ENCODE measurements at places on chromosomes 6 and 20.
A peak's percentile ranks its signal among the peaks of the same experiment; 100 is the strongest.

DNA sequence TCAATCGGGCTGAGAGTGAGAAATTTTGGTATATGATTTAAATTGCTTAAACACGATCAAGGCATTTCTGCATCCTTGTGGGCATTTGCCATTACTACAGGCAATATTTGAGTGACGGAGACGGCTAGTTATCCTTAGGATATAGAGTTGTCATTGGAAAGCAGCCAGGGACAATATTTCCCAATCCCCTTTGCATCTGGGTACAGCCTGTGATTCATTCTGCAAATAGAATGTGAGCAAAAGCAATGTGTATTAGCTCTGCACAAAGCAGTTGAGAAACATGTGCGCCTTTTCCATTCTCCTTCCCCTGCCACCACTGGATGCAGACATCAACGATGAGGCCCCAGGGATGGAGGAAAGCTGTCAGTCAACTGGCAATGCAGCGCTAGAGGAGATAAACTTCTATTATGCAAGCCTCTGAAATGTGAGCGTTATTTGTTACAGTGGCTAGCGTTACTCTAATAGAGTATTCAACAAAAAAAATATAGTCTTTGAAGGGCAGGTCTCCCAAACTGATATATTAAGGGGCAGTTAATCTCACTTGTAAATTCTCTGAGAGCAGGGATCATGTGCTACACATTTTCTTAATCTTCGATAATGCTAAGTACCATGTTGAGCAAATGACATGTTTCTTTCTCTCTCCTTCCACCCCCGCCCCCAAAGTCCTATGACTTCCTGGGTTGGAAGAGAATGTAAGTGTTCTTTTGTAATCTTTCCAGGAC lies 37.1 kb upstream of the NCOA3 start:
- no peak for DNase-seq

GRCh38 chr20:35839904-35840303 lies 68.1 kb downstream of the PHF20 start:
- DNase-seq, result no peak

DNA sequence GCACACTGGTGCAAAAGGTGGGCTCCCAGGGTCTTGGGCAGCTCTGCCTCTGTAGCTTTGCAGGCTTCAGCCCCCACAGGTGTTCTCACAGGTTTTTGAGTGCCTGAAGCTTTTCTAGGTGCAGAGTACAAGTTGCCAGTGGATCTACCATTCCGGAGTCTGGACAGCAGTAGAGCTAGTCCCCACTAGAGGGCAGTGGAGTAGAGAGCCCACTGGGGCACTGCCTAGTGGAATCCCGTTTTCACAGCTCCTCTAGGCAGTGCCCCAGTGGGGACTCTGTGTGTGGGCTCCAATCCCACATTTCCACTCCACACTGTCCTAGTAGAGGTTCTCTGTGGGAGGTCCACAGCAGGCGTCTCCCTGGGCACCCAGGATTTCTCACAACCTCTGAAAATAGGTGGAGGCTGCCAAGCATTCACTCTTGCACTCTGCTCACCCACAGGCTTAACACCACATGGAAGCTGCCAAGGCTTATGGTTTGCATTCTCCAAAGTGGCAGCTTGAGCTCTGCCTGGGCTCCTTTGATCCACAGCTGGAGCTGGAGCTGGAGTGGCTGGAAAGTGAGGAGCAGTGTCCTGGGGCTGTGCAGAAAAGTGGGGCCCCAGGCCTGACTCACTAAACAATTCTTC lies 86.3 kb upstream of the PROKR2 start:
- peak; percentile 9 for DNase-seq

GRCh38 chr6:7000825-7001777 lies 106.7 kb upstream of the RREB1 start:
- DNase-seq, result no peak

GRCh38 chr6:135913785-135914184 lies 62.3 kb downstream of the PDE7B start:
- no peak for DNase-seq

GRCh38 chr6:14876778-14877613 lies 368.9 kb upstream of the JARID2 start:
- no peak for DNase-seq

- no peak for DNase-seq
Measured at GRCh38 chr6:52491203-52492069, 71.3 kb downstream of the EFHC1 start.

DNA sequence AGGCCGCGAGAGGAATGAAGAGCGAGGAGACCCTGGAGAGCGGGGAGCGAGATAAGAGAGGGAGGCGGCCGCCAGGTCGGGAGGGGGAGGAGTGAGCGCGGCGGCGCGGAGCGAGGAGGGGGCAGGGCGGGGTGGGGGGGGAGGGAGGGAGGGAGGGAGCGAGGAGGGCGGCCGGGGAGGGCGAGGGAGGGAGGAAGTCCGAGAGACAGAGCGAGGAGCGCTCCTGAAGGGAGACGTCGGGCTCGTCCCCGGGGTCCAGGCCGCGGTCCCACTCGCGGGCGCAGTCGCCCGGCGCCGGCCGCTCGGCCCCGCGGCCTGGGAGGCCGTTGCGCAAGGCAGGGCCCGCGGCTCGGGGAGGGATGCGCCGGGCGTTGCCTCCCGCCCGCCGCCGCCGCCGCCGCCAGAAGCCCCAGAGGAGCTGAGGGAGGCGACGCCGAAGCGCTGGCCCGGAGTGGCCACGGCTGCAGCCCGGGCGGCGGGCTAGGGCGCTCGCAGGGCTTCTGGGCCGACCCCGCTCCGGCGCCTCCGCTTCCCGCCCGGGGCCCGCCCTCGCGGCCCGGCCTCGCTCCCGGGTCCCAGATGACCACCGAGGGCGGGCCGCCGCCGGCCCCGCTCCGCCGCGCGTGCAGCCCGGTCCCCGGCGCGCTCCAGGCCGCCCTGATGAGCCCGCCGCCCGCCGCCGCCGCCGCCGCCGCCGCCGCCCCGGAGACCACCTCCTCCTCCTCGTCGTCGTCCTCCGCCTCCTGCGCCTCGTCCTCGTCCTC lies at the start of gene FOXF2:
FOXF2 (plus strand) TSS at position 208 of the 764 bp plus-strand sequence; CDS start at position 580, 372 bp downstream.
- no peak for DNase-seq

DNA sequence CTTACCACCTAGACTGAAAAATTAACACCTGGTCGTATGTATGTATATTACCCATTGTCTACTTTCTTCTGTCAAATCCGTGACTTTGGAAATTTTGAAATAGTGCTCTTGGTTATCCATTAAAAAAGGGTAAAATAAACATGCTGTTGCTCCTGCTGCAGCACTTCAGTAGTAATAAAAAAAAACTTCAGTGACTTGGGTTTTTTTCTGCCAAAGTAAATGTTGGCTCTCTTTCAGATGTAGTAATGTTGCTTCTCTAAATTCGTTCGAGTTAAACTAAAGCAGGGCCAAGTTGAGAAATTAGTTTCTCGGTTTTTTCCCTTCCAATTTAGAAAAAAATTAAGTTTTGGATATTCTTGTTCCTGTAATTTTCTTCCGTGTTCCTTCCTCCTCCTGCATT lies 34.2 kb downstream of the JARID2 start:
- no peak for DNase-seq

DNA sequence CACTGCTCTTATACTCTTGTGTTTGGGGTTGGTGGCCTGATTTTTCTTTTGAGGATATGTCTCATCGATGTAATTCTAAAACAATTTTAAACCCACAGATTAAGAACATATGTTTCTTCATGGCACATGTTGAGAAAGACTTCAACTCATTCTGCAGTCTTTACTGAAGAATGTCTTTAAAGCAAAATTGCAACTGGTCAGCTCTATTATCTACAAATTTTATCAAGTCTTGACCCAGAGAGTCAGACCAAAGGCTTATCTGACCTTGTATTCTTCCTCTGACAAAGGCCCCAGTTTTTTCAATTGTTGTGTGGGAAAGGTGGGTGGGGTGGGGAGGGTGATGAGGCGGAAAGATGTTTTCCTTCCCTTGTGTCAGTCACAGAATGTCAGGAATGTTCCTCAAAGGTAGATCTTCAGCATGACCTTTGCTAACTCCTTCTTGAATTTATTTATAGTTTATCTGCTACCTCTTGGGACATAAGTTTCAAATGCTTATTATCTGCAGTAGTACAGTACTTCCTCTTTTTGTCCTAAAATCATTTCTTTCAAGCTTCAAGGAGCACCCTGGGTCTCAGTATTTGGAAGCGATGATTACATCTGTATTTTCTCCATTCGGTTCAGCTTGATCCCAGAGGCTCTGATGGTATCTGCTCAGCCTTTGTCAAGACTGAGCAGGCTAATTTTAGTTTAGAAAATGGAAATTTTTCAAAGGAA lies 63.2 kb upstream of the TIAM2 start:
- no peak for DNase-seq

DNA sequence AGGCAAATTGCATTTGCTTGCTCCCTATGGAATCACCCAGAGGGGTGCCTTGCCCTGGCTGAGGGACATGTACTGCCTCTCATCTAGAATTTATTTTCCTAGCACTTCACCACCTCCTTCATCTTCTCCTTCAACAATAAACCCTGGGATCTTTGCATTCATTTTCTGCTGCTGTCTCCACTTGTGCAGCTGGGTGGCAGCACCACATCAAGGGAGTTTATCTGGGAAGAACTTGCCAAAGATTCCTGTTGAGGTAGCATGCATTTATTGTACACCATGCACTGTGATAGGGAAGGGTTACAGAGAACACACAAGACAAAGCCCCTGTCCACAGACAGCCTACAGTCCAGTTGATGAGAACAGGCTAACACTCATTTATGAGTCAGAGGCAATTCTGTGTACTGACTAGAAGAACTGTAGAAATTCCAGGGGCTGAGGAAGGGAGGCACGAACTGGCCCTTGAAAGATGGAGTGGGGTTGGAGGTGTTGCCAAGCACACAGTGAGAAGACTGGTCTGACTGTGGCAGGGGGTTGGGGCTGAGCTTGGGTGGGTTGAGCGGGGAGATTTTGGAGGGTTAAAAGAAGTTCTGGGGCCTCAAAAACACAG lies 17.5 kb downstream of the C20orf173 start:
- no peak for DNase-seq

Data from GM12891 (cell line).